ENCODE measurements at places on chromosomes 12 and 14.

- DNase-seq = no peak
Measured at GRCh38 chr12:105209091-105209490, 26.9 kb downstream of the APPL2 start.

DNA sequence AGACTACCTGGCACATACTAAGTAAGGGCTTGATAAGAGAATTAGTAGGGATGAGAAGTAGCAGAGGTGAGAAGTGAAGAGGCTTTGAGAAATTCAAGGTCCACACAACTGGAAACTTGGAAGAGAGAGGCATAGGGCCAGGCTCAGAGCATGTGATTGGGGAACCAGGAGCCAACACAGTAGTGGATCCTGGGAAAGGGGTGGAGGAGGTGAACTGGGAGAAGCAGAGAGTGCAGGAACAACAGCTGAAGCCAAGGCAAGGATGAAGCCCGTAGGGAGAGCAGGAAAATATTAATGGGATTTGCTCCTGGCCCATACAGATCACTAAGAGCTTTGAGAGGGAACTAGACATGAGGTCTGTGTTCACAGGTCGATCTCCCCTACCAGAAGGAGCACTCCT lies 1.4 kb upstream of the ITGB7 start:
- no peak for DNase-seq

DNA sequence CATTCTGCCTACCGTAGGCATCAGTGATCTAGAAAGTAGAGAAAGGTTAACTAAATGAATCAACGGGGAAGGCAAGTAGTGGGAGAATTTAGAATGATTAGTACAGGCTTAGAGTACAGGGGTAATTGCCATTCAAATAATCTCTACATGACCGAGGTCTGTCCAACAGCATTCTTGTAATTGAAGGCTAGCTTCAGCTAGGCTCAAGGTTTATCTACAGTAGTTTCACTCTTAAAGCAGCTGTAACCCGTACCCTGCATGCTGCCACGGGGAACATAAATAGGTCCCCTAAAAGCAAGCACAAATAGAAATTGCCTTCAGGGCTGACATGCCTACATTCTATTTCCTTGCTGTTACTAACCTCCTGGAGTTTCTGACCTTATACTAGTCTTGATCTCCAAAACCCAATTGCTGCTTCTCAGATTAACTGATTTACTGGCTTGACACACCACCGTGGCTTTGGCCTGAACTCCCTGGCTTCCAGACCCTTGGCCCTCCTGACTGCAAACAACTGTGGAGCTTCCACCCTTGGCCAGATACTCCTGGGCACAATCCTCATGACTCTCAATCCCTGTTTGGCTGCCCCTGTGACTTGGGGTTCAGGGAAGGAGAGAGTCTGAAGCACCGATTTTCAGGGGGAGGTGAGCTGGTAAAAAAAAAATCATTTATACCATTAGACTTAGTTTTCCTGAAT lies 242.1 kb upstream of the FOXN3 start:
- no peak for DNase-seq

GRCh38 chr12:106498056-106498455 lies 84.7 kb upstream of the RFX4 start:
- no peak for DNase-seq

- no peak for DNase-seq
Measured at GRCh38 chr14:93042968-93043940, 72.5 kb downstream of the ITPK1 start.

DNA sequence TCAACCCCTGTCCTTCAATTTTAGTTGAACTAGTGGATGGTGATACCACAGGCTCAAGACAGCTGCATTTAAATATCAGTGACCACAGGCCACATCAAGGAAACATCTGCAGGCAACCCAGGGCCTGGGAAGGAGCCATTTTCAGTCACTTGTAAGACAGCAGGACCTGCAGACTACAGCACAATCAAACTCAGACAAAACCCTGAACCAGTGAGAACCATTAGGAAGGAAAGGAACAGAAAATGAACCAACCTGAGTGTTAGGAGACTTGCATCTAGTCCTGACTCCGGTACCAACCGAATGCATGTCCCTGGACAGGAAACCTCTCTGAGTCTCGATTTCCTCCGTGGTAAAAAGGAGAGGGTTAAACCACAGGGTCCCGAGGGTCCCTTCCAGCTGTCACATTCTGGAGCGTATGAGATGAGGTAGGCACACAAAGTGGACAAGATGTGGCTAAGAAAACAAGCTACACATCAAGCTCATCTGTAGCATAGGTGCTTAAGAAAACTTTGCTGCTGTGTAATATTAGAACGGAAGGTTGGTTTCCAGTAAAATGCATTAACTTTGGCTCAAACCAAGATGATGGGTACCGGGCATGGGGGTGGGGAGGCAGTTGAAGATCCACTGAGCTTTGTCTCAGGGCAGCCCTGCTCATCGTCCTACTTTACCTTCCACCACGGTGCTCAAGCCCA lies 1.6 kb upstream of the CDKN1B start:
- DNase-seq = peak; percentile 71

DNA sequence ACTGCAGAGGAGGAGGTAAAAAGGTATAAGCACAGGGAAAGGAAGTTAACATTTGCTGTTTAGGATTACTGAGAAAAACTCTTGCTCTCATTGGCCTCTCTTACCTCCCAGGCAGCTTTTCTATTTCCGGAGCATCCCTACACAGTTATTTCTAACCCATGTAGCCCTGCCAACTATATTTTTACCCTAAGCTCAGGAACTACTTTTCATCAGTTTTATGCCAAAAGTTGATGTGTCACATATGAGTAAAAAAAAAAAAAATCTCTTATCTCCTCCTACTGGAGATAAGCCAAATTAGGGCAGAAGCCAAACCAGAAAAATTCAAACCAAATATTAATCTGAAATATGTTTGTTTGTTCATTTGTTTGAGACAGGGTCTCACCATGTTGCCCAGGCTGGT lies 34.4 kb upstream of the PSMA6 start:
- no peak for DNase-seq

DNA sequence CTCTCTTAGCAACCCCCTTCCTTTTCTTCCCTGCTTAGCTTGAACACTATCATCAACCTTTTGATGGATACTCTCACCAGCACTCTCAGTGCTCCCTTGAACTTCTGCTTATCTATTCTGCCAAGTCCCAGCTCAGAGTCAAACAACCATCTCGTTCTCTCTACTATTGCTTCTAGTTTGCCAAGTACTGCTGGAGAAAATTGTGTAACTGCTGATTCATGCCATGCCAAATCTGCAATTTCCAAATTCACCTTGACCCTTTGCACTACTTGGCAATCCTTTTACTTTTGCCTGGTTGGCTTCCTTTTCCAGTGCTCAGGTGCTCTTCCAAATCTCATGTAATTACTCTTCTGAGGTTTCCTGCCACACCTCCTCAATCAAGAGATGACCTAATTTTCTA lies 2.8 kb upstream of the CCDC196 start:
- DNase-seq = no peak

- DNase-seq = no peak
Measured at GRCh38 chr12:62865937-62866336, 69.0 kb downstream of the PPM1H start.

- DNase-seq = peak; percentile 90
Measured at GRCh38 chr12:56189099-56189917, at the start of gene SMARCC2. SMARCC2 (minus strand) TSS chr12:56189483; CDS start chr12:56189461, 22 bp downstream.

DNA sequence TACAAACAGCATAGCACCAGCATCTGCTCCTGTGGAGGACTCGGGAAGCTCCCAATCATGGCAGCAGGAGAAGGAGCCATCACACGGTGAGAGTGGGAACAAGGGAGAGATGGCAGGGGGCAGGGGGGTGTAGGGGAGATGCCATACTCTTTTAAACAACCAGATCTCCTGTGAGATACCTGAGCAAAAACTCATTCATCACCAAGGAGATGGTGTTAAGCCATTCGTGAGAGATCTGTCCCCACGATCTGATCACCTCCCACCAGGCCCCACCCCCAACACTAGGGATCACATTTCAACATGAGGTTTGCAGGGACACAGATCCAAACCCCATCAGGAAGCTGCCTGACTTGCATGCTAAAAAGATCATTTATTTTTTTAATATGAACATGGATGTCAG lies 499.3 kb downstream of the TMEM132D start:
- DNase-seq = no peak

DNA sequence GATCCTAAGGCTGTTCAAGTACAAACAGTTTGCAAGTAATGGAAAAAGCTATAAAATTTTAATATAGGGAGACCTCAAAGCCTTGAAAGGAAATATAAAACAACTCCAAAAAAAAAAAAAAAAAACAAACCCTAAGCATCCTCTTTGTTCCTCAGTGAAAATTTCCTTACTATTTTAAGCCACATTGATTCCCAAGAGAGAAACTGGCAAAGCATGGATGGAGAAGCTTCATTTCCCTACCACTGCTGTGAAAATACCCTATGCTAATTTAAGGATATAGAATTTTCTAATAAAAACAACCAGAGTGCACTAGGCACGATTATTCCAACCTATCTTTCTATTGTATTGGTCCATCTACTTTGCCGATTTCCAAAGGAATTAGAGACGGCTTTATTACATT lies 283.1 kb downstream of the CACNA1C start:
- no peak for DNase-seq

GRCh38 chr12:7146228-7146627 lies 16.1 kb downstream of the CLSTN3 start:
- no peak for DNase-seq

DNA sequence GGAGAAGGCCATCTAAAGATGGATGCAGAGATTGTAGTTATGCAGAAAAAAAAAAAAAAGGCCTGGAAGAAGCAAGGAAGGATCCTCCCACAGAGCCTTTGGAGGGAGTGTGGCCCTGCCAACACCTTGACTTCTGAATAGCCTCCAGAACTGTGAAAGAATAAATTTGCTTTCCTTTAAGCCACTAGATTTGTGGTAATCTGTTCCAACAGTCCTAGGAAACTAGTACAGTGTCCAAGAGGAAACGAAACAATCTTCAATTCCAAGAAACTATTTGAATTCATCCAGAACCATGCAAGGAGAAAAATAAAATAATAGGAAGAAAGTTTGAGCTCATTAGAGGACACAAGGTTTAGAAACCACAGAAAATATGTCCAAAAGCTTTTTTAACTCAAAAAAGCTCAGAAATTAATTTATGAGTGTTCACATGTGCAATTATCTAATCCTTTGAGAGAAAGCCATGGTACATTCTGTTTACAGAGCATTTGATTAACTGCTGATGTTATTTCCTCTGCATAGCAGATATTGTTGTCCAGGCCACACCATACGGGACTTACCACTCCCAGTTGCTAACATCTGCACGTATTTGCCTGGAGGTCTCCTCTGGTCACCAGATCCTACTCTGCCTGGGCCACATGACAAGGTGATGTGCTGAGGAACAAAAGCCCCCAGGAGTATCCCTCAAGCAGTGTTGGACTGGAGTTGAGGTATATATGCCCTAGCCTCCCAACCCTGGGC lies 30.0 kb upstream of the STAB2 start:
- DNase-seq = no peak

DNA sequence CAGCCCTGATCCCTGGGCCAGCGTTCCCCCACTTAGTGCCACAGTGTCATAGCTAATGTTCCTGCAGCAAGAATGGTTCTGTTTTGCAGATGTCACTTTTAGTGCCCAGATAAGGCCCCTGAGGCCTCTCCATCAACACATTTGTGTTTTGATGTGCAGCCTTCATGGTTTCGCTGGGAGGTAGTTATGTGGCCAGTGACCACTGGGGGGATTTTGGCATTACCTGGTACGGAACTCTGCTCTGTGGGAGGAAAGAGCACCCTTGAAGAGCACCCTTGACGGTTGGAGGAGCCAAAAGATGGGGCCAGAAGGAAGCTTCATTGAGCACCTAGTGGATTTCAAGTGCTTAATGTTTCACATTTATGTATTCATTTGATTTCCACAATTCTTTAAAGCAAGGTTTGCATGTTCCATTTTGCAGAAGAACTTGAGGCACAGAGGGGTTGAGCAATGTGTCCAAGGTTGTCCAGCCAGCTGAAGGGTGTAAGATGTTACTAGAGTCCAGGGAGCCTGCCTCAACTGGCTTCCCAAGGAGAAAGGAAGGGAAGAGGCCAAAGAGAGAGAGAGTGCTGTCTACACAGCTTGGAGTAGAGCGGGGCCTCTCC lies 13.0 kb downstream of the SERPINA11 start:
- no peak for DNase-seq

DNA sequence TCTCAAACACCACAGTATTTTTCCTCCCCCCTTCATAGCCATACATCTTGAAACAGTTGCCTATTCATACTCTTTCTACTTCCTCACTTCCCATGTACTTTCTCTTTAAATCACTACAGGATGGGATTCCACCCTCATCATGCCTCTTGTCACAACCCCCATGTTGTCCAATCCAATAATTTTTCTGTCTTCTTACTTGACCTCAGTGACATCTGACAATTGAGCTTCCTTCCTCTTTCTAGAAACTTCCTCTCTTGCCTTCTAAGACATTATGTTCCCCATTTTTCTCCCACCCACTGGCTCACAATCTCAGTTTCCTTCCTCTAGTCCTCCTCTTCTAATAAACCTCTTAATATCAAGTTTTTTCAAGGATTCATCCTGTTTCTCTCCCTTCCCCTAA lies 5.3 kb downstream of the C2CD5 start:
- no peak for DNase-seq

GRCh38 chr12:53495903-53496751 lies 3.1 kb downstream of the MAP3K12 start:
- DNase-seq = no peak
